ENCODE measurements at places on chromosomes 2 and 18. TPM values are rescaled to one million over a fixed set of nuclear protein-coding genes. Genes with fewer than 3 reads are reported as not detected.

CHN1 gene
- 29.0 TPM for total RNA-seq

UXS1 gene
- 43.2 TPM for total RNA-seq

PRKAG3 gene
- total RNA-seq: not detected

DNA sequence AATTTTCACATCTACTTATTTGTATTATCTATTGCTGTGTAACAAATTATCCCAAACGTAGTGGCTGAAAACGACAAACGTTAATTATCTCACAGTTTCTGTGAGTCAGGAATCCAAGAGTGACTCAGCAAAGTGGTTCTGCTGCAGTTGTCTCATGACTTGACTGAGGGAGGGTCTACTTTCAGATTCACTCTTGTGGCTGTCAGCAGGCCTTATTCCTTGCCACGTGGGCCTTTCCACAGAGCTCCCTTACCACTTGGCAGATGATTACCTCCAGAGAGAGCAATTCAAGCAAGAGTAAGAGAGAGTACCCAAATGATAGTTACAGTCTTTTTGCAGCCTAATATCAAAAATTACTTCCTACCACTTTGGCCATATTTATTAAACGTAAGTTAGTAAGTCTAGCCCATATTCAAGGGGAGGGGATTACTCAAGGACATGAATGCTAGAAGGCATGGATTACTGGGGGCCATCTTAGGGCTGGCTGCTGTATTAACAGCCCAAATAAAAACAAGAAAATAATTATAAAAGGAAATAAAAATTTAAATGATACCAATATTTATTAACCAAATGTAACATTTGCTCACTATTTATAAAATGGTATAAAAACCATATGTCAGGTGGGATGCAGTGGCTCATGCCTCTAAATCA is 48.7 kb upstream of the NBEAL1 start:
- peak; percentile 15 for DNase-seq

ESPNL gene
- not detected for total RNA-seq

DNA sequence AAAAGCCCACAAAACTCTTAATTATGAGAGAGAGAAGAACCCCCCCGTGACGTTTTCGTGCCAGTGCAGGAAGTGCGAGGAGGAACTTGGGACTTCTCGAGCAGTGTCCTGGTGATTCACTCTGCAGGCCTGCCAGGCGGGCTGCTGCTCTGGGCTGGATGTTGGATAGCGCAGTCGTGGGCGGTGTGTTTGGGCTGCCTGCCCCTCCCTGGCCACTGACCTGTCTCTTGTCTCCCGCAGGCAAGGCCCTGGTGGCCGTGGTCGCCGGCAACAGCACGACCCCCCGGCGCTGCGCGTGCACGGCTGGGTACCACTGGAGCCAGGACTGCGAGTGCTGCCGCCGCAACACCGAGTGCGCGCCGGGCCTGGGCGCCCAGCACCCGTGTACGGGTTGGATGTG is 29.0 kb downstream of the TNFRSF11A start:
- no peak for DNase-seq

DNA sequence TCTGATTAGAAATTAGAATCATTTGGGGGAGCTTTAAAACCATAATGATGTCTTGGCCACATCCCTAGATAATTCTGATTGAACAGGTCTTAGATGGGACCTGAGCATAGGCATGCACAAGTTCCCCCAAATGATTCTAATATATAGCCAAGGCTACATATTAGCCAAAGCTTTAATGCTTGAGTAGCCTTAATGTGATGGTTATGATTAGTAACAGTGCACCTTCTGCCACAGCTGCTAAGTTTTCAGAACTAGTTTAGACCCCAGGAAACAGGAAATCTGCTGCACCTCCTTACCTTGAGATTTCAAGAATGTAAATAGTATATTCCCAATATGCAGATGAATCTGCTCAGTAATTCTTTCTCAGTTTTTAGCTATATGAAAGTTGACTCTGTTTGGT is 119.8 kb downstream of the PTPN4 start:
- no peak for DNase-seq

DIPK1C gene
- not detected for total RNA-seq

DNAH7 gene
- 0.05 TPM for total RNA-seq

ZNF385B gene
- total RNA-seq: not detected

GRCh38 chr2:48105848-48106247 is 199.6 kb upstream of the FBXO11 start:
- DNase-seq: no peak

DNA sequence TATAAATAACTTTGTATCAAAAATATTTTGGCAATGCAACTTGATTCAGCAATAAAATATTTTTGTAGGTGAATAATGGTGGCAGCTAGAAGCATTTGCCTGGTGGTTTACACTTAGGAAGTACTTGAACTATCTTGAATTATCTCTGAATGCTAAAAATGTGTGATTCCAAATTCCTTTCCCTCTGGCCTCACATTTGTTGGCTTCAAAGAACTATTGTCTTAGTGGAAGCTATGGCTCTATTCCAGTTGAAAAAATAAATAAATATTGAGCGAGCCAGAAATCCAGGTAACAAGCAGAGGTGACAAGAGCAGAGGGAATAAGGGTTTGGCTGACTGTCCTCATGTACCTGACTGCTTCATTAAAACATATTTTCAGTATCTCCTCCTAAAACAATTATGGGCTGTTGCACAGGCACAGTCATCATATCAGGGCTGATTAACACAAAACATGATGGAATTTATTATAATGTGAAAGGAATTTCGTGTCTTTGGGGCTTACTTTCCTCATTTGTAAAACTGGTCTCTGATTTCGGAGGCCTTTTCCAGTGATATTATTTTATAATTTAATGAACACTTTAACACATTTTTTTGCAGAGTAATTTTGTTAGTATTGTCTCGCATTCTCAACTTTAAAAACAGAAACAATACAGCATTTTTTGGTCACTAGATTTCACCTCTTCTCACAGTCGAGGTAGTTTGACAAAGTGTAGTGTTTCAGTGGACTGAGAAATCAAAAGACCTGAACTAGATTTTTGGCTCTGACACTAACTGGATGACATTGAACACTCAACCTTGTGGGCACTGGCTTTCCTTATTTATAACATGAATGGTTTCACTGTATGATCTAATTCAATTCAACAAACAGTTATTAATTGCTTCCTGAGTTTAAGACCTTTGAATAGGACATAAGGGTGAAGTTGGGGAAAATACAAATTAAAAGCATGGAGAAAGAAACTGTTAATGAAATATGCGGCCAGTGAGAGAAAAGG is 7.8 kb upstream of the CAVIN2 start:
- peak; percentile 62 for DNase-seq

DNA sequence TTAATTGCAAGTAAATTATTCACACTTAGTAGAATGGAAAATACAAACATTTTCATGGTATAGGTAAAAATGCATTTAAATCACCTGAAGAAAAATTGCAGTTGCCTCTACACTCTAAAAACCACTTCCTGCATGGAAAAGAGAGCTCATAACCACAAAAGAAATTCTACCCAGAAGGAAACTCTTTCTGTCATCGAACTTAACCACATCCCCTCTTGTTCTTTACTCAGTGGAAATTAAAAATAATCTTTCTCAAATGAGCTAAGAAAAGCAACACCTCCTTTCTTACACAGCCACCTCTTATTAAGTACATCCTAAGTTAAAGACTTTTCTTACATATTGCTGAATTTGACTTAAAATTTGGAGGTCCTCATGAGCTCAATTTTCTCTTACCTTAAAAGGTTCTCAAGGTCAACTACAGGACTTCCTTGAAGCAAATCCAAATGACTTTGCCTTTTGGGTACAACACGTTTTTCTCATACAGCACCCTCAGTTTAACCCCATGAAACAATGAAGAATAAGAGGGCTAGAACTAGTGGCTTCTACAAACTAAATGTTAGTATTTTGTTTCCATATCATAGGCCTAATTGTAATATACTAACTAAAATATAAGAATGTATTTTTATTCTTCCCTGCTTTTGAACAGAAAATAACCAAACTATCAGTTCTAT is 109.1 kb upstream of the CRIM1 start:
- DNase-seq: no peak

GRCh38 chr2:47402555-47402804 is 476 bp upstream of the MSH2 start:
- no peak for DNase-seq

ALLC gene
- total RNA-seq: not detected

BCL2 gene
- 3.8 TPM for total RNA-seq

GRCh38 chr2:9644603-9645002 is 13.8 kb upstream of the YWHAQ start:
- DNase-seq: no peak

UPP2 gene
- not detected for total RNA-seq

- peak; percentile 47 for DNase-seq
Observed at GRCh38 chr2:199987586-199987985, 32.2 kb downstream of the MAIP1 start.

GRCh38 chr2:6917071-6917760 is at the start of gene RNF144A:
RNF144A (plus strand) TSS chr2:6917412; CDS start chr2:6996927, 79,515 bp downstream.
- DNase-seq: peak; percentile 40

DNA sequence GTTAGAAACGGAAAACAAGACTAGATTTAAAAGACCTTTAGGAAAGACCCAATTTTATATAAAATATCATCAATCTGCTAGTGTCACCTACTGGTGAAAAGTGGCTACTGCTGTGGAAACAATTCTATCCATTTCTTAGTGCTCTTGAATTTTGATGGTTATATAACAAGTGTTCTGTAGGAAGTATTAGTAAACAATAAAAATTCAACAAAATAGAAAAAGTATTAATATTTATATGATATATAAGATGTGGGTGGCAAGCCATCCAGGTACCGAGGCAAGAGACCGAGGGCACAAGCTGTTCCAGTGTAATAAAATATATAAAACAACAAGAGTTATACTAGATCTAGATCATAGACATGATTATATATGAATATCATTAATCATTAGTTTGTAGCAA is 6.2 kb upstream of the TMEM87B start:
- DNase-seq: peak; percentile 84

DNA sequence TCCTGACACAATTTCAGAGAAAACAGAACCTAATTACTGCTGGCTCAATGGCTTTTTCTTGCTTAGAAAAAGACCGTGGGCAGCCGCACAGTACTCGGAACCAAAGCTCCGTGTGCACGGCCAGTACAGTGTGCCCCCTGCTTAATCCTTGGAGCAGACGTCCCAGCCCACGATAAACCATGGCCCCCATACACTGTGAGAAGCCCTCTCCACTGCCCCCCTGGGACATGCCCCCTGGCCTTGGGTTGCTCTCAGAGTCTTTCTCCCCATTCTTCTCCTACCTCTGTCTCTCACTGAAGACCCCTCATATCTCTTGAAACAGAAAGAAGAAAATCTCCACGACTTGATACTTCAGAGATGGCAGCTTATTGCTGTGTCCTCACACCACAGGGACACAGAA is 44.0 kb downstream of the CYP26B1 start:
- no peak for DNase-seq

DNA sequence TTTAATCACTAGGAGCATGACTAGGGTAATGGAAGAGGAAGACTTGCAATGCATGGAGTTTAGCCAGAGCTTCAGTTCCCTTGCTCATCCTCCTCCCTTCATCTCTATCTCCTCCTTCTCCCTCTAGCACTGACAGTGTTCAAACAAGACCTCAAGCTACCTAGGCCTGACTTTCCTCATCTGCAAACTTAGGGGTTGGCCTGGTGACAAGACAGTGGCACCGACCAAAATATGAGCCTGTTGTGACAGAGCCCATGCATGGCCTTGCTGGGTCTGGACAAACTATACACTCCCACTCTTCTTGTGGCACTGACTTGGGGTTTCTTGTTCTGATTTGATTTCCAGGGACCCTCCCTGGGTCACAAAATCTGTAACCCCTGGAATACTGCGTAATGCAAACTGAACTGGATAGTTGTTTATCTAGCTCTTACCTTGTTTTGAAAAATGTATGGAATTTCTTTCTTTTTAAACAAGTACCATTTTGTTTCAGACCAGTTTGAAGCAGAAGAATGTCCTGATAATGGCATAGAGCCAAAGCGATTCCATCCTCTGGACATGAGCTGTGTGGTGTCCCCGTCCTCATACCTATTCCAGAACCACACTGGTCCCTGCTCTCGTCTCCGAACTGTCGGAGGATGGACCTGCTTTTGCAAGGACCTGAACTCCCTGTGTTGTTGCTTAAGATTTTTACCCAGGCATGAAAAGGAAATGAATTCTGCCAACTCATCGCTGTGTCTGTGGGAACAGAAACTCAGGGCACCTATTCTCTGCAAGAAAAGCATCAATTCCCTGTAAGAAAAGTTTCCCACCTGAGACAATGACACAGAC is 33.4 kb upstream of the PPP4R1 start:
- DNase-seq: peak; percentile 26

ADGRF3 gene
- total RNA-seq: 0.18 TPM
